ENCODE measurements at places on chromosomes 1 and 21.

GRCh38 chr1:193189442-193190095 lies 3.2 kb upstream of the B3GALT2 start:
- peak; percentile 56 for DNase-seq

DNA sequence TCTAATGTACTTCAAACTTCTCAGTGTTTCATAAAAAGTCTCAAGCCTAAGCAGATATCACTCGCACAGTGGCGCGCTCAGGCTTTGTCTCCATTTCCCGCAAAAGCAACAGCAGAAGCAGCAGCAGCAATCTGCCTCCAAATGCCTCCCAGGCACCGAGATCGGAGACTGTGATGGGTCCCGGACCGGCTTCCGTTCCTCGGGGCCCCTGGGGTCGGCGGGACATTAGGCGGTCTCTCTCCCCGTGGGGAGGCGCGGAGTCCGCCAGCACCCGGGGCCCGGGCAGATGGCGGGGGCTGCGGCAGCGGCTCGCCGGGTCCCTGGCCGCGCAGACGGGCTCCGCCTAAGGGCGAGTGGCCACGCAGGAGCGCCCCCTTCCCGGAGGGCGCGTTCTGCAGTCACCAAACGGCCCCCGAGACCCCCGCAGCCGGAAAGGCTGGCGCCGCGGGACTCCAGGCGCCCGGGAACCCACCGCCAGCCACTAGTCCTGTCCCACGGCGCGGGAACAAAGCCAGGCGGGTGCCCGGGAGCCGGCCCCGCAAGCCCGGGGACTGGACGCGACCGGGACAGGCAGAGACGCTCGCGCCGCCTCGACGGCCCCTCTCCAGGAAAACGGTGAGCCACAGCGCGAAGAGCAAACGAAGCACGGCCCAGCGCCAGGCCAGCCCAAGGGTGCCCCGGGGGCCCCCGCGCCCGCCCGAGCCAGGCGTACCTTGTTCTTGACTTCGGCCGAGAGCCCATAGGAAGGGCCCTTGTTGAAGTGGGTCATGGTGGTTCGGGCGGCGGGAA lies 590 bp downstream of the CNN3 start:
- no peak for DNase-seq

- DNase-seq = no peak
Measured at GRCh38 chr21:25467896-25468295, 139.4 kb downstream of the MRPL39 start.

DNA sequence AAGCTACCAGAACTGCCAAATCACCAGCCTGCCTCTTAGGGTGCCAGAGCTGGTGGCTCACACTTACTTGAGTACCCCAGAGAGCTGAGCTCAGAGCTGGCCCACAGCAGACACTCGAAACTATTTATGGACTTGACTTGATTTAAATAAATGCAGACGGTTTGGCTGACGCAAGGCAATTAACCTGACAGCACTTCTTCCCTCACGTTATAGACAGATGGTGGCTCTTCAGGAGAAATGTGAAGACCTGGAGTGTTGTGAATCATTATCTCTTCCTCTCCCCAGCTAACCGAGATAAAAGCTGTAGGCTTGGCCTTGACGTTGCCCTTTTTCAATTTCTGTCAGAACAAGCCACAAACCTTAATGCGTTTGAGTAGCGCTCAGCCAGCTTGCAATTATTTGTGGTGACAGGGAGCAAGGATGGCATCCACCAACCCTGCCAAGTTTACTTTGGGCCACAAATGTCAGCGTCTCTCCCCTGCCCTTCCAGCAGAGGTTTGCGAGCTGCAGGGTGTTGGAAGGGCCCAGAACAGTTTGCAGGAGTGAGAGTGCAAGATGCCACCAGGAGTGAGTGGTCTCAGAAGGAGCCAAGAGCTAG lies 34.0 kb upstream of the BCAR3 start:
- DNase-seq = peak; percentile 93

- no peak for DNase-seq
Measured at GRCh38 chr1:15618077-15618654, 908 bp downstream of the DDI2 start.

GRCh38 chr1:55323760-55324159 lies 108.6 kb upstream of the USP24 start:
- DNase-seq = no peak

GRCh38 chr1:15915991-15916390 lies 59.9 kb downstream of the ZBTB17 start:
- no peak for DNase-seq

DNA sequence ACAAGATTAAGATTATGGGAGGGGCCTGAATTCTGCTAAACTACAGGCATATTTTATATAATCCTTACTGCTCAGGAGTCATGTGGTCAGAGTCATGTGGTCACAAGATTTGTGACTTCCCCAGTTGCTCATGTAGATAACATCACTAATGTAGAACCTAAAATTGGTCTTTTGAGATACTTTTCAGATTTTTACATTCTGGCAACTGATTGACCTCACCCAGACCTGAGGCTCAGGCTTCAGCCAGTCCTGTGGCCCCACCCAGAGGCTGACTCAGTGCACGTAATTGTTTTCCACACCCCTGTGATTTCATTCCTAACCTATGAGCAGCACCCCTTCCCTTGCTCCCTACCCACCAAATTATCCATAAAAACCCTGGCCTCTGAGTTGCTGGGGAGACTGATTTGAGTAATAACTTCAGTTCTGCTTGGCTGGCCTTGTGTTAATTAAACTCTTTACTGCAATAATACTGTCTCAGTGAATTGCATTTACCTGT lies 41.7 kb upstream of the ZNF326 start:
- no peak for DNase-seq

- no peak for DNase-seq
Measured at GRCh38 chr1:67749263-67749843, 64.4 kb downstream of the GADD45A start.

Measured in NCI-H524 treated with DMSO at 0.1 percent for 48 hours (cell line).